ENCODE measurements at places on chromosomes 6 and 20.

- no peak for DNase-seq
These were observed 274.4 kb downstream of the ZNF217 start for GRCh38 chr20:53319200-53319599.

- no peak for DNase-seq
These were observed 101.1 kb upstream of the EMILIN3 start for GRCh38 chr20:41467690-41468089.

DNA sequence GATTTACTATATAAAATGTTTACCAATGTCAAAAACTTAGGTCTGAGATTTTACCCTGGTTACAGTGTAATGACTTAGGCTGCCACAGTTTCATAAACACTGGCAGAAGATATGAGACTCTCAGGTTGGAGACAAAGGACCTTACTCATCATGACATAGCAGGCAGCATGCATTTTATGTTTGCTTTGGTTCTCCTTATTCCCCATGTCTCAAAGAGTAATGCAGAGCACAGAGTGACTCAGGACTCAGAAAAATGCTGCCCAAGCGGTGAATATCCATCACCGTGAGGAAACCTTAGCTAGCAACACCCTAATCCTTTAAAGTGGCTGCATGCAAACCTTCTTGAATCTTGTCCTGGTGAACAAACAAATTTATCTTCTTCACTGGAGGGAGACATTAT, 112.1 kb upstream of the EYS start:
- no peak for DNase-seq

- no peak for DNase-seq
These were observed 92.5 kb upstream of the ADGRF1 start for GRCh38 chr6:47134476-47135189.
